ENCODE measurements at places on chromosomes 7 and 10.

DNA sequence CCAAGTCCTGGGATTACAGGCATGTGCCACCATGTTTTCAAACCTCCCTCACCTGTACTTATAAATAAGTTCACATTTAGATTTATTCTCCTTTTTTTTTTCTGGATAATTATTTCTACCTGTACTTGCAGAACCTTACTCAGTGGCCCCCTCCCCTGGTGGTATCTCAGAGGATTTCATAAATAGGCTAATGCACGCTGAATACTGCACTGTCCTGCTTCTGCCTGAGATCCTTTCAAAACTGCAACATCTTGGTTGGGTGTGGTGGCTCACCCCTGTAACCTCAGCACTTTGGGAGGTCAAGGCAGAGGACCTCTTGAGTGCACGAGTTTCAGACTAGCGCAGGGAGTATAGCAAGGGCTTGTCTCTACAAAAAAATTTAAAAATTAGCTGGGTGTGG, 4.6 kb upstream of the BLVRA start:
- DNase-seq, result no peak

GRCh38 chr7:2934211-2934731, 90.2 kb upstream of the GNA12 start:
- peak; percentile 85 for DNase-seq

DNA sequence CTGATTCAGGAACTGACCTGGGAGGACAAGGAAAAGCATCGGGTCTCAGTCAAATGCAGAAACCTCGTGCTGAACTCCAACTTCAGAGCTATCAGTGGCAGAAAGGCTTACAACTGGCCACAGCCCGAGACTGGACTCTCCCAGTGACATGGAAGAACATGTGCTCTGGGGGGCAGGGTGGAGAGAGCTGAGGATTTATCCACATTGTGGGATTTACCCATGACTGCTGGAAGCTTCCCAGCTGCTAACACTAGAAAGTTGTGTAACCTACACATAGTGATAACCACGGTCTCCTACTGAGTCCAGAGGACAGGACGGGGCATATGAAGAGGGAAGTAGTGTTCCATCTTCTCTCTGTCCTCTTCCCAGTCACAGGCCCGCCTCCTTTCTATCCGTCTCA, 103.4 kb downstream of the ITIH5 start:
- no peak for DNase-seq

DNA sequence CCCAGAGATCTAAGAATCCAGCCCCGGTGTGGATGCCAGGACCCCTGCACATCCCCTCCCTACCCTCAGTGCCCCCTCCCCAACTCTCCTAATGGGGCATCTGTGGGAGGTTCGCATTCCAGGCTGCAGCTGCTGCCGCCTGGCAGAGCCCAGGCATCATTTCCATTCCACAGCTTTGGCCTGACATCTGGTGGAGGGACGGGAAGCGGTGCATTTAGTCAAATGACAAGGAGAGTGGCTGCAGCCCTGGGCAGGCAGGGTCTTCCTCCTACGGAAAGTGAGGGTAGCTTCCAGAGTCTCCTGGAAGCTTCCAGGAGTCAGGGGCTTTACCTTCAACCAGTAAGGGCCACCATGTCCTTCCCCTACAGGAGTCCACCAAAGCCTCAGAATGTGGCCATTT, 30.8 kb downstream of the PRLHR start:
- DNase-seq, result no peak

- peak; percentile 11 for DNase-seq
These were observed 26.3 kb upstream of the WDR11 start for GRCh38 chr10:120824881-120825309.

GRCh38 chr7:128036226-128036940, 5.1 kb upstream of the LRRC4 start:
- DNase-seq, result no peak

DNA sequence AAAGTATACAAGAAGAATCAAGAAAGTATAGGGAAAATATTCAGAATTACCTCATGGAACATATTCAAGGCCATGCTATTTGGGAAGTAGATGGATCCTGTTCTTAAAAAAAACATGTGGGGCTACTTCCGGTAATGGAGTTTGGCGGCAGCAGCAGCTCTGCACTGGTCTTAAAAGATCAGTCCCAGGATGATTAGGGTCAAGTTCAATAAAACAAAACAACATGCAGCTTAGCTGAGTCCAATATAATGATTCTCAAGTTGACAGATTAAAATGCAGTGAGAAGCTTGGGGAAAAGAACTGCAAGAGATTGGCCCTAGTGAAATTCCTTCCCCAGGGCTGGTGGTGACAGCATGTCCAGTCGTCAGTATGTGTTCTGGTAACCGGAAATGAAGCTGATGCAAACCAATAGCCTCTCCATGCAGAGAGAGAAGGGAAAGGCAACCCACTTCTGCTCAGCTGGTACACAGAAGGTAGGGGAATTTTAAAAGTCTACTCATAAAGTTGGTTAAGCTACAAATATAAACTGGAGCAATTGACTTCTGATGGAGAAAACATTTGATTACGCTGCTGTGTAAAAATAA, 305.1 kb upstream of the IMMP2L start:
- no peak for DNase-seq

DNA sequence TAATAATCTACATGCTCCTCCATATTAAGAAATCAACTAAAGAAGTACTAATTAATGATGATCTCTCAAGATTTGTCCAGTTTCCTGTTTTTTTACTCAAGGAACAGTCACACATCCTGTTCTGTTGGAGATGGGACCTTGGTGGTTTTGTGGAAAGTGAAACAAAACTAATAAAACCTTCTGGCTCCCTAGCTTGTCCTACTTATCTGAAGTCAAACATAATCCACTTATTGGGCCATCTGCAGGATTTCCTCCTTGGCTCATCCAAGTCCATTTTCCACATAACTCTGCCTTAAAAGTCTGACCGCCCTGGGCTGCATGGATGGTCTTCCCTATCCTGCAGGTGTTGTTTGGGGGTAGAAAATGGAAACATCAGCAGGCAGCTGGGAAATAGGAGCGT, 39.4 kb upstream of the TARP start:
- no peak for DNase-seq

DNA sequence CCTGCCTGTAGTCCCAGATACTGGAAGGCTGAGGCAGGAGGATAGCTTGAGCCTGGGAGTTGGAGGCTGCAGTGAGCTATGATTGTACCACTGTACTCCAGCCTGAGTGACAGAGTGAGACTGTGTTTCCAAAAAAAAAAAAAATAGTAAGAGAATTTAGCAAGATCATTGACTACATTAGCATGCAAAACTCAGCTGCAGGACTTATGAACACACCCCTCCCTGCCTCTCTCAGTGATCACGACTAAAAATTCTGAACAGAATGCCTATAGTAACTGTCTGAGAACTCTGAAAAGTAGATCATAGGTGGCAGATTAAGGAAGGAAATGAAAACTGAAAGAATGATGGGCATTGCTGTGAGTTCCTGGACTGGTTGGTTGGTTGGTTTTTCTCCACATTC, 50.5 kb downstream of the MYL10 start:
- DNase-seq, result no peak

DNA sequence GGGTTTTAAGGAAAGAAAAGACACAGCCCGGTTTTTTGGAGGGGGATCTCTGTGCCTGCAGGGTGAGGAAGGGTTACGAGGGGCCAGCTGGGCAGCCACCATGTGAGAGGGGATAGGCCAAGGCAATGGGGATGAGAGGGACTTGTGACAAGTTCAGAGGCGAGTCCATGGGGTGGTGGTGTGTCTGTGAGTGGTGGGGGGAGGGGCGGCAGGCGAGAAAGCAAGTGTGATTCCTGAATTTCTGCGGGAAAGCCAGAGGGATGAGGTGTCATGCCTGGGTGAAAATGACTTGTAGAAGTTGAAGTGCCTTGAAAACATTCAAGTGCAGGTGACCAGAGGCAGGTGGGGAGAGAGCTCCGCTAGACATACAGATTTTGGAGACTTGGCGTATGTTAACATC, 61.0 kb upstream of the RNF32 start:
- no peak for DNase-seq

Data from foreskin keratinocyte (primary cell).